Activated CD4-positive, alpha-beta T cell treated with anti-CD3 and anti-CD28 coated beads for 1 hour (primary cell): ENCODE measurements at places on chromosomes 1 and 21.

DNA sequence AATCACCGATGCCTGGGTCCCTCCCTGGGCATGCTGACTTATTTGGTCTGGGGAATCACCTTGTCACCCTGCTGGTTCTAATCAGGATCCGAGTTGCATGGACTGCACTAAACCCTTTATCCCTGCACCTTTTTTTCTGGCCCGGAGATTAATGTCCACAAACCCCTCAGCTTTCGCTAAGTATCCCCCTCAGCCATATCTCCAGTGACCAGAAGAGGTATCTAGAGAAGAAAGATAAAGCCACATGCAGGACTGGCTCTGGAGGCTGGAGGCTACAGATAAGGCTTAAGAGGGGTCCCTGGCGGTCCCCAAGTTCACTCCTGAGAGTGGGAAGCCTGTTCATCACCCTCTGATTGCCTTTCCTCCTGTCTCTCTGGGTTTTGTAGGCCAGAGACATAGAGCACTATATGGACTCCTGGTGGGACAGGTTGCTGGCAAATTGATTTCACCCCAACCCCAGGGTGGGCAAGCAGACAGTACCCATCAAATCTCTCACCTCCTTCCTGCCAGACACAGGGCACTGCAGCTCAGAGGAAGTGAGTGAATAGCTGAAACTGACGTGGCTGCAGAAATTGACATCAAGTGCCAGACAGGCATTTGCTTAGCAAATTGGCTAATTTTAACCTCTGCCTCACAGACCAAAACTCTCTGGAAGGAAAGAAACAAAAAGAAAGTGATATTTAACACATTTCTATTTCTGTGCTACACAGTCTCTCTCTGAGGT lies 38.8 kb downstream of the HMGB4 start:
- DNase-seq, result no peak

DNA sequence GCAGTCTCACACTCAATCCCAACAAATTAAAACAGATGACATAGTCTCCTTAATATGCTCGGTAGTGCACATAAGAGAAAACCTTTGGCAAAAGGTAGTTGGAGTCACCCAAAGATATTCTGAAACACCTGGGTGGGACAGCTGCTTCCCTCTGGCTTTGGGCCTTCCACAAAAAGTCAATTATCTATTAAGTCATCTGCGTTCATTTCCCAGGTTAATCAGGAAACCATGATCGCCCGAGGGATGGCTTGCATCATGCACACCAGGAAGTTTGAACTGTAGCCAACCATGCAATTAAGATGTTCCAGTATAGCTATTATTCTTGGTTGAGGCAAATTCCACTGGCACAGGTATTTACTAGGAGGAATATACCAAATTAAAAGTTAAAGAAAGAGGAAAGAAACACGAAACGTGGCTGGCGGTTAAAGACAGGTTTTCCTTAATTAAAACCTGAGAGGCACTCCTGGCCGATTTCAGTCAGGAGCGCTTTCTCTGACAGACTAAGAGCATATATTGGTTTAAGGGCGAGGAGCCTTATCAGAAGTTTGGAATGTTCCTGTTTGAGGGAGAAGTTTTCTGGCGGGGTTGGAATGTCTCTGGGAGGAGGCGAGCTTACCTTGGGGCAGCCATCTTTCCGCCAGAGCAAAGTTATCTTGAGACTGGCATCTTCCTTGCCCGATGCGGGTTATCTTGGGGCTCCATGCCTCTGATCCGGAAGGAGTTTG lies 19.9 kb downstream of the CLDN17 start:
- no peak for DNase-seq

GRCh38 chr1:20123722-20124455 lies 4.6 kb upstream of the PLA2G2D start:
- no peak for DNase-seq

GRCh38 chr1:91092503-91092902 lies 70.7 kb upstream of the ZNF644 start:
- no peak for DNase-seq

DNA sequence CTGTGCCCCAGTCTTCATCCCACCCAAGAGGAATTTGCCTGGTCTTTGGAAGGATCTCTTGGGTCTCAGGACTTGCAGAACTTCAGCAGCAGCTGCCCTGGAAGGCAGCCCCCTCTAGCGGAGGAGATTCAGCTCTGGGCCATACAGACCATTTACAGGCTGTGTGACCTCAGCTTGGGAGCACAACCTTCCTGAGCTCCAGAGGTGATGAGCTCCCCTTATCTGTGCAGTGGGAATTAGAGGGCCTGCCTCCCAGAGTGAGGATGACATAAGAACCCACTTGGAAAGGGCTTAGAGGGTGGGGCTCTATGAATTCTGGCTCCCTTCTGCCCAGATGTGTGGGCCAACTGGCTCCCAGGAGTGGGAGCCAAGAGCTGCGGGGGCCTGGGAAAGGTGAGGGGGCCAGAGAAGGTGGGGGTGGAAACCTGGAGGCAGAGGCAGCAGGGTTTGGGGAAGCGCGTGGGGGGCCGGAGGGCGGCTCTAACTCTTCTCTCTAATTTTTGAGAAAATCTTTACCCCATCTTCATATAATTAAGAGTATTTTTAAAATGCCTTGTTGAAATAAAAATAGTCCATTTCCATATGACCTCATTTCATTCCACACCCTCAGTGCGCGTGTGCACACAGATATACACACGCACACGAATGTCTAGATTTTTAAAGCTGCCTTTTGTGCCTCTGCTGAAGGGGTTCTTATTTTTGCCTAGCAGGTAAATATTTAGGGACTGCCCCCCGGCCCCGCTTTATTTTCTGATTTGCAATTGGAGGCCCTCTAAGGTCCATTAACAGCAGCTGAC lies 21.5 kb downstream of the EPHB2 start:
- DNase-seq, result no peak

GRCh38 chr1:162412002-162412401 lies at the start of gene SH2D1B:
Gene SH2D1B, minus strand, starts transcription at chr1:162412136. Its CDS starts 120 bp downstream, at chr1:162412016.
- no peak for DNase-seq

GRCh38 chr1:205633421-205633976 lies 1.7 kb upstream of the ELK4 start:
- DNase-seq, result no peak
